T follicular helper cell (primary cell): ENCODE measurements at places on chromosomes 12 and 14.

DNA sequence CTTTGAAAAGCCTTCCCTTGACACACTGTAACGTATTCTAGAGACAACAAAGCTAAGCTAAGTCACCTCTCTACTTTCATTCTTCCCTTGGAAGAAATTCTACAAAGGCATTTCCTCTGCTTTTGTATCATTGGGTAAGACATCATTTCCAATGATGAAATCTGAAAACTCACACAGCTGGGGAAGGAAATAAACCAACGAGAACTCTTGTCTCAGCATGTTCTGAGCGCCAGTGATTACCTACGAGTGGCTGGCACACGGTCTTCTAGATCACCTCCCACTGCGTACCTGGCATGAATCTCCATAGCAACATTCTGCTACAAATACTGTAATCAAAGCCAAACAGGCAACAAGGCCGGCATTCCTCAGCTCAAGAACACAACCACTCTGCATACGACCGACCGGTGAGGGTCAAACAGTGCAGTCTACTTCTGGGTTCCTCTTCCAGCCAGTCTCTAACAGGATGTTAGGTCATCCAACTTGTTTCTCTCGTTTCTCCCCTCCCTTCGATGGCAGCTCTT, 7.6 kb downstream of the VPS37B start:
- DNase-seq, result peak; percentile 74

GRCh38 chr14:48792376-48793024, 793.7 kb downstream of the RPS29 start:
- DNase-seq, result no peak

- no peak for DNase-seq
Observed at GRCh38 chr12:102497743-102498142, 17.4 kb upstream of the IGF1 start.

DNA sequence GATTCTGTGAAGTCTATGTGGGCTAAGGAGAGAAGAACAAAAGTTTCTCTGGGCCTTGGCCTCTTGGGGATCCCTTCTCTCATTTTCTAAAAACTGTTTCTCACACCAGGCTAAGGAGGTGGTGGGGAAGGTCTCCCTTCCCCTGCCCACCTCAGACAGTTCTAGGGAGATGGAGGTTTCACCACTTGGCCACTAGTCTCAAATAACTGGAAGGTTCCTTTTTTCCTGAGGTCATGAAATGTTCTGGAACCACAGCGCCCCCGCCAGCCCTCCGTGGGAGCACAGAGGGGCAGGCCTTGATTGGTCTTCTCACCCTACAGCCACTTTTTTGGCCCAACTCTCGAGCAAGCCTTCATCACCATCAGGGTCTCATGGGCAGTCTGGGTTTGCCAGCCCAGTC, 12.6 kb downstream of the C12orf43 start:
- DNase-seq, result no peak

GRCh38 chr12:44847888-44848702, 28.0 kb downstream of the NELL2 start:
- DNase-seq, result peak; percentile 60

DNA sequence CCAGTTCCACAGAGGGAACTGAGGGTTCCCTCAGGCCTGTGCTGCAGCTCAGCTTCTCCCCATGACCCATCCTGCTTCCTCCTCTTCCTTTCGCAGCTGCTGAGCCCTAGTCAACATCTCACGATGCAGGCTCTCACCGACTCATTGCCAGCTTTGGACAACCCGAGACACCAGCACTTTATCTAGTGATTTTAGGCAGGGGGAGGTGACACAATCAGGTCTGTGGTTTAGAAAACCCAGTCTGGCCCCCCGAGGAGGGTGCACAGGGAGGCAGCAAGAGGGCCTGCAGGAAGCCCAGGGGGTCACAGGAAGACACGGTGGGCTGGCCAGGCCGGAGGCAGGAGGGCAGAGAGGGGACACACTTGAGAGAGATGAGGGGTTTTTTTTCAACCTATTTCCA, 35.4 kb downstream of the DIO3 start:
- no peak for DNase-seq

DNA sequence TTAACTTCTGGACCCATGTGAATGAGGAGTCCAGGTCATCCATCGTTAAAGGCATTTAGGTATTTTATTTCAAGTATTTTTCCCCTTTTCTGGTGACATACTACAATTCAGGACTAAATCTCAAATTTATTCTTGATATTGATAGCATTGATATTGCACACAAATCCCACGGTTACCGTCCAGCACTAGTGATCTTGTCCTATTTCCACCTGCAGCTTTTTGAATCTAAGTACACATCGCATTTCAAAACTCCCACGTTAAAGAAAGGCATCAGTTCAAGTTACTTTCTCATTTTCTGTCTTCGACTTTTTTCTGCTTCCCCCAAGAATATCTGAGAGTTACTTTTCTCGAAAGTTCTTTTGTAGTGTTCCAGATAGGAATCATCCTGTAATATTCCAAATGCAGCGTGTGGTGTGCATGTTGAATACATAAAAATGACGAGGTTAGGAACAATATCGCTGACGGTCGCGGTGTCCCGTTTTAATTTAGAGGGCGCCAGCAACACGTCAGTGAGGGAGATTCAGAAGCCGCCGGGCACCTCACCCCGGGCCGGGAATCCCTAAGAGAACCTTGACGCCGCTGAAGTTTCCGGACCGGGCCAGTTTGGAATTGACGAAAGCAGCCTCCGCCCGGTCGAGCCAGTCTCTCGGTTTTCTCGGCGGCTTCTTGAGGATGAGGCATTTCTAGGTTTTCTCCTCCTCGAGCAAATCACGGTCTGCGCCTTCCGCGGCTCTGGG, 569 bp upstream of the RGS6 start:
- DNase-seq, result no peak

- DNase-seq, result no peak
Observed at GRCh38 chr14:41824441-41824840, 217.8 kb downstream of the LRFN5 start.

DNA sequence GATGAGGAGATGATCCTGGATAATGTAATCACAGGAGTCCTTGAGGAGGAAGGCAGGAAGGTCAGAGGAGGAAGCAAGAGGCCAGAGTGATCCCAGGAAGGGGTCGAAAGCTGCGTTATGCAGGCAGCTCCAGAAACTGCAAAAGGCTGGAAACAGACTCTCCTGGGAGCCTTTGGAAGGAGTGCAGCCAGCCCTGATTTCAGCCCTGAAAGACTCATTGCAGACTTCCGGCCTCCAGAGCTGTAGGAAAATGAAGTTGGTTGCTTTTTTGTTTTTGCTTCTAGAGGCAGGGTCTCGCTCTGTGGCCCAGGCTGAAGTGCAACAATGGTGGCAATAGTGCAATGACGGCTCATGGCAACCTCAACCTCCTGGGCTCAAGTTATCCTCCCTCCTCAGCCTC, 44.6 kb upstream of the FZD10 start:
- DNase-seq, result no peak

DNA sequence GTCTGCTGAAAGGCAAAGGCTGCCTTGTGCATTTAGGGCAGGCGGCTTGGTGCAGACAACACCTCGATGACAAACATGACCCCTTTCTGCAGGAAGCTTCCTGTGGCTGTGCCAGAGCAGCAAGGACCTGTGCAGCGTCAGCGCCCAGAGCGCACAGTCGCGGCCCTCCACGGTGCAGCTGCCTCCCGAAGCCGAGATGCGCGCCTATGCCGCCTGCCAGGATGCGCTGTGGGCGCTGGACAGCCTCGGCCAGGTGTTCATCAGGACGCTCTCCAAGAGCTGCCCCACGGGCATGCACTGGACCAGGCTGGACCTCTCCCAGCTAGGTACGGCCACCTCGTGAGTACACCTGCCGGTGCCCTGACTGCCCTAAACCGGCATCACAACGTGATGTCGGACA, 57.3 kb downstream of the ANKRD9 start:
- DNase-seq, result no peak

DNA sequence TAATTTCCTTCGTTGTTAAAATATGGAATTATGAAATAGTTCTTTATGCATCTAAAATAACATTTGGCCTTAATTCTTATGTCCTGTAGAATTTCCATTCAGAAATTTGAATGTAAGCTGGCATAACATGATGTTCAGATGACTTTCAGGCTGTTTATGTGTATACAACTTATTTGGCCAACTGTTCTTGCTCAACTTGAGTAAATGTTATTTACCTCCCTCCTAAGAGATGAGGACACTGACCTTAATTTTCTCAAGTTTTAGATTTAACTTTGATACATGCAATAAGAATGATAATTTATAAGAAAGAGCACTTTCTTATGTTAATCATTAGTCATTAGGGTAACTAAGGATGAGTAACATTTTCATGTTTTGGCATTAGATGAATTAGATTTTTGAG, 365.4 kb downstream of the AEBP2 start:
- no peak for DNase-seq

DNA sequence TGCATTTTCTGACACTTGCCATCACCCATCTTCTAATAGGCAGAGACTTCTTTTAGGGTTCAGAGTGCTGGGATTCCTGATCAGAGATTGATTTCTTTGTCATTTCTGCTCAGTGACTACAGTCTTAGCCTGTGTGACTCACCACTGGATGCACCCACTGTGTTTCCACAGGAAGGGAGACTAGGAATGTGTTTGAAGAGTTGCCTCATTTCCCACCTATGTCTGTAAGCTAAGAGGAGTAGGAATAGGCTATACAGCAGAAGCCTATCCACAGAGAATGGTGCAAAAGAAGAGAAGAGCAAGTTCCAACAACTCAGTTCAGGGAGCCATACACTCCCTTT, 60.2 kb upstream of the ACTN1 start:
- DNase-seq, result no peak

- DNase-seq, result no peak
Observed at GRCh38 chr14:71061458-71061857, 154.2 kb downstream of the PCNX1 start.

DNA sequence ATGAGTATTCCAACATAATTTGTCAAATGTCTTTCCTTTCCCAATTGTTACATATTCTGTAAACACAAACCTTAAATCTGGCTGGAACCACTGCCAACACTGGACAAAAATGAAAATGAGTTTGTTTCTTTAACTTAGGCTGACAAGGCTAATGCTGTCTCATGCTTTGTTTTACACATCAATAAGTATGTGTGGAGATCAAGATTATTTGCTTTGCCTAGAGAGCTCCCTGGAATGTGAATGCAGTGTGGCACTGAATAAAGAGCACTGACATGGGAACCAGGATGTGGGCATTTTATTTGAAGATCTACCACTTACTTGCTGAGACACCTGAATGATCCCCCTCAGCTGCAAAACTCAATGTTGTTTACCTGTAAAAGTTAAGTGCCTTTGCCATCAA, 61.7 kb downstream of the RALGAPA1 start:
- DNase-seq, result no peak

DNA sequence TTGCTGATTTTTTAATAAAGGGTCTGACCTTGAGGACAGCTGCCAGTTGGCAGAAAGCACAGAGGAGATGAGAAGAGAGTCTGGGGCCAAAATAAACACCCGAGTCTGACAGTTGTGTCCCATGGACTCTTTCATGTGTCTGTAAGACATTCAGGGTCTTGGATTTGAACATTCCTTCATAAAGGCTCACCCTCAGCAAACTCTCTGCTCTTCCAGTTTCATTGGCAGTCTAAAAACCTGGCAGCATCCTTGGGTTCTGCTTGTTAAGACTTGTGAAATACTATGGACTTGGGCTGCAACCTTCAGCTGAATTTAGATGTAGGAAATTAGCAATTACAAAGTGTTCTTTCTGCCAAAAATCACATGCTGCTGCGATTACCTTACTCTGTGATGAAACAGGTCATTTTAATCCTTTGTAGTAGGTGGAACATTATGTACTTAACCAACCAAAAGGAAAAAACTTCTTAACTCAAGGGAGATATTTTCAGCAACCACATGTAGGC, 32.0 kb upstream of the LMNTD1 start:
- no peak for DNase-seq

GRCh38 chr12:11059784-11060183, 2.3 kb downstream of the TAS2R46 start:
- no peak for DNase-seq

GRCh38 chr14:68781161-68782021, 11.5 kb downstream of the ZFP36L1 start:
- DNase-seq, result peak; percentile 55

DNA sequence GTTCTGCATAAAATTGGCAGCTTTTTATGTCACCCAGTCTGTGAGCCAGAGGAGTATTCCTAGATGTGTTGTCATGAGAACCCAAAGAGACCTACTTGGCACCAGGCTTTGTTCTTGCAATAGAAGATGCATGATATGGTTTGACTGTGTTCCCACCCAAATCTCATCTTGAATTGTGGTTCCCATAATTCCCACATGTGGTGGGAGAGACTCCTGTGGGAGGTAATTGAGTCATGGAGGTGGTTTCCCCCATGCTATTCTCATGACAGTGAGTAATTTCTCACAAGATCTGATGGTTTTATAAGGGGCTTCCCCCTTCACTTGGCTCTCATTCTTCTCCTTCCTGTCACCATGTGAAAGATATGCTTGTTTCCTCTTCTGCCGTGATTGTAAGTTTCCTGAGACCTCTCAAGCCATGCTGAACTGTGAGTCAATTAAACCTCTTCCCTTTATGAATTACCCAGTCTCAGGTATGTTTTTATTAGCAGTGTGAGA, 572.0 kb upstream of the ATP2B1 start:
- DNase-seq, result no peak

DNA sequence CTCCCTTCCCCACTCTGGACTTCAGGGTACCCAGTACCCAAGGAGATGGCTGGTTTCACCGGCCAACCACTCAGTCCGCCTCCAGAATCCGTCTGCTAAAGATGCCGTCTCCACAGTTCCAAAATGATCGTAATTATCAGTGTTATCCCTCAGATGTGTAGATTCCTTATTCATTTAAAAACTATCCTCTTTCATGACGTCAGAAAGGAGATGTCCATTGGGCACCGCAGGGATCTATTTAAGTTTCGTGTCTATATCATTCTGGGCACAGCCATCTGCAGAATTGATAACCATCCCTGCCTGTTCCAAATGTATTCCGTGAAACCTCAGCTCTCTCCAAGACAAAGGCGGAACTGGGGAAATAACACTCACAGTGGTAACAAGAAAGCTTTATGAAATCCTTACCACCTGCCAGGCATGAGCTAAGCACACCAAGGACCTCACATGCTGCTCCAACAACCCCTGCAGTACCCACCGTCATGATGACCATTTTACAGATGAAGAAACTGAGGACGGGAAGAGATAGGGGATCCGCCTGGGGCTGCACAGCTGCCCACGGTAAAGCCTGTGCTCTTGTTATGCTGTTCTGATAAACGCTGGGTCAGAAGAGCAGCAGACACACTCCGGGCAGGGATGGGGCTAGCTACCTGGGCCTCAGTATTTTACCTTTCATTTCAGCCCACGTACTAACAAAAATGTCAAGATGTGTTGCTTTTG, 90.0 kb downstream of the BCL11B start:
- DNase-seq, result no peak

- no peak for DNase-seq
Observed at GRCh38 chr14:101903111-101903561, 61.2 kb upstream of the DYNC1H1 start.

- no peak for DNase-seq
Observed at GRCh38 chr12:26798023-26798422, 35.0 kb downstream of the ITPR2 start.

GRCh38 chr14:76093077-76093476, 58.6 kb upstream of the GPATCH2L start:
- no peak for DNase-seq

DNA sequence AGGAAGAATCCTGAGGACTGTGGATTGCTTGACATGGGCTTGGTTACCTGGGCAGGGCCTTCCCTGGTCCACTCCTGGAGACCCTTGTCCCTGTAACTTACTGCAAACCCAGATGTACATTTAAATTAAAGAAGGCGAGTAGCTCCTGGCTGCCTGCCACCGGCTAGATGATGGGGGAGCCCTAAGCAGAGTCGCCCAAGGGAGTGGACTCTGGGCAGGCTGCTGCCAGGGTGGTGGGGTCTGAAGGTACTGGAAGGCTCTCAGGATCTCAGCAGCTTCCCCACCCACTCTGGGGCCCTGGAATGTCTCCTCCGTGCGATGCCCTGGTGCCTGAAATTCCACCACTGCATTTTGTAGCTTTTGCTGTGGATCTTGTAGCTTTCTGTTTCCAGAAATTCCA, 74.7 kb downstream of the FBXL14 start:
- no peak for DNase-seq
